Right lung (tissue), 10 donors: ENCODE measurements at places on chromosomes 16 and 17.
A peak's percentile ranks its signal among the peaks of the same experiment; 100 is the strongest.

- DNase-seq: no peak
These were observed 4.8 kb downstream of the MARVELD3 start for GRCh38 chr16:71630808-71631207.

- no peak for DNase-seq
These were observed 25.5 kb downstream of the MYOCD start for GRCh38 chr17:12691173-12691572.

DNA sequence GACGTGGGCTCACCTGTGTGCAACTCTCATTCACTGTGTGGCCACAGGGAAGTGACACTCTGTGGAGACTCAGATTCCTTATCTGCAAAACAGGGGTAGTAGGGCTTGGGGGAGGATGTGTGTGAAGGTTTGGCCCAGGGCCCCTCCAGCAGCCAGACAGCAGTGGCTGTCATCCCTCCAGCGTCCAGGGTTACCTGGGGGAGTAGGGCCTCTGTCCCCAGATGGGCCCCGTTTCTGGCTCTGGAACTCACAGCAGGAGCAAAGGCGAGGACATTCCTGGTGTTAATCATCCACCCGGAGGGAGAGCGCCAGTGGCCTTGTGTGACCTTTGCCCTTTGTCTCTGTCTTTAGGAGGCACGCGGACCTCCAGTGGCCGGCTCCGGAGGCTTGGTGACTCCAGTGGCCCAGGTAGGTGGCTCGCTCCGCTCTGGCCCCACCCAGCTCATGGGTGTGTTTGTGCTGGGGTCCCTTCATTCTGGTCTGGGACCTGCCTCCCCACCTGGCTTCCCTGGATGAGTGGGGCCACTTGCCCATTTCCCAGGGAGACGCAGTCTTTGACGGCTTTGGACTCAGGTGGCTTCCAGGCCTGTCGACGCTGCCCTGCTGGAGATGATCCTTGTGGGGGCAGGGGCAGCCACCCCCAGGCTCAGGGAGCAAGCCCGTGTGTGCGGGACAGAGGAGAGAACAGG lies 166.2 kb downstream of the SEC14L1 start:
- DNase-seq: no peak

GRCh38 chr16:66609139-66609510 lies 4.6 kb downstream of the CMTM3 start:
- no peak for DNase-seq

DNA sequence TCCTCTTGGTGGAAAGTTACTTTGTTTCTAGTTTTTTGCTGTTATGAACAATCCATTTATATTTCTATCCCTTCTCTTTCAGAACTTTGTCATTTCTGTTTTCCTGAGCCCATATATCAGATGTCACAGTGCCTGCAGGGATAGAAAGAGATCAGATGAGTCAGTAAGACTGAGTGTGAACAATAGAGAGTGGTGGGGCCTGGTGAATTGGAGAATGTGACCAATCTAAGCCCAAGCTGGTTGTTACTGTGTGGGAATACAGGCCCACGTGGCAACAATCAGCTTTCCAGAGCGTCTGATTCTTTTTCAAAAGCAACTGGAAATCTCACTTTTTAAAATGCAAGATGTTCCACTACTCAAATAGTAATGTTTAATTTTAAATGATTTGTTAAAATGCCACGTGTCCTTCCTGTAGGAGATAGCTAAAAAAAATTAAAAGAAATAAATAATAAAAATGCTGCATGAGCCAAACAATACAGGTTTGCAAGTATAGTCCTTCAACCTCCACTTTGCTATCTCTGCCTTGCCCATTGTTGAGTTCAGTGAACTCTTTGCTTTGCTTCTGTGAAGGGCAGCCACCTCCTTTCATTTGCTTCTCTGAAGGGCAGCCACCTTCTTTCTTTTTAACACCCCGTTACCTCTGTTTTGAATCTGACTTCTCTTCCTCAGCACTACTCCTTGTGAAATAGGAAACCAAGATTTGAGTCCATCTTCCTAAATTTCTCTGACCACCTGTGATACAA lies 9.6 kb downstream of the DCTN5 start:
- no peak for DNase-seq

GRCh38 chr17:78133179-78133951 lies 2.8 kb downstream of the TMC8 start:
- no peak for DNase-seq

GRCh38 chr17:55341432-55341831 lies 76.7 kb downstream of the HLF start:
- DNase-seq: no peak

GRCh38 chr16:53176434-53176833 lies 121.6 kb downstream of the CHD9 start:
- no peak for DNase-seq

GRCh38 chr16:60329108-60329507 lies 1595.0 kb upstream of the GOT2 start:
- no peak for DNase-seq

GRCh38 chr17:66836063-66837005 lies 1.4 kb downstream of the CACNG5 start:
- no peak for DNase-seq

GRCh38 chr17:144936-145670 lies 7.7 kb downstream of the SCGB1C2 start:
- no peak for DNase-seq

- DNase-seq: no peak
These were observed 30.3 kb downstream of the CPSF4L start for GRCh38 chr17:73231395-73231794.

DNA sequence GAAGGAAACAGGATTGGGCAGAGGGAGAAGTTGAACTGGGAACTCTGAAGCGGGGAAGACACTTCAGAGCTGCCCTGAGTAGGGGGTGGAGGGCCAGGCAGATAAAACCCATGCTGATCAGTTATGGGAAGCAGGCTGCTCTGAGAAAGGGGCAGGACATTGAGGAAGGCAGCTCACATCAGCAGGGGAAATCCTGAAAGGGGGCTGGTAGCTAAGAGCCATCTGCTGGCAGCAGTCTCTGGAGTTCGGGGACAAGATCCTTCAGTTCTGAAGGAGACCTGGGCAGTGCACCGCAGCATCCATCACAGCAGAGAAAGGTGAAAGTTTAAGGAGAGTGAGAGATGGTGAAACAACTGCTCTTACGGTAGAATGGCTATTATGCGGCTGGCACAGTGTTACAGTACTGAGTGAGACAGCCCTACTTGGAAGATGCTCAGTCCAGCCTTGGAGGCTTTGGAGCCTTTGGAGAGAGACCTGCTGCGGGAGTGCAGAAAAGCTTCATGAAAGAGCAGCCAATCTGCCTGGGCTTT lies 5.4 kb upstream of the KIF18B start:
- DNase-seq: no peak

DNA sequence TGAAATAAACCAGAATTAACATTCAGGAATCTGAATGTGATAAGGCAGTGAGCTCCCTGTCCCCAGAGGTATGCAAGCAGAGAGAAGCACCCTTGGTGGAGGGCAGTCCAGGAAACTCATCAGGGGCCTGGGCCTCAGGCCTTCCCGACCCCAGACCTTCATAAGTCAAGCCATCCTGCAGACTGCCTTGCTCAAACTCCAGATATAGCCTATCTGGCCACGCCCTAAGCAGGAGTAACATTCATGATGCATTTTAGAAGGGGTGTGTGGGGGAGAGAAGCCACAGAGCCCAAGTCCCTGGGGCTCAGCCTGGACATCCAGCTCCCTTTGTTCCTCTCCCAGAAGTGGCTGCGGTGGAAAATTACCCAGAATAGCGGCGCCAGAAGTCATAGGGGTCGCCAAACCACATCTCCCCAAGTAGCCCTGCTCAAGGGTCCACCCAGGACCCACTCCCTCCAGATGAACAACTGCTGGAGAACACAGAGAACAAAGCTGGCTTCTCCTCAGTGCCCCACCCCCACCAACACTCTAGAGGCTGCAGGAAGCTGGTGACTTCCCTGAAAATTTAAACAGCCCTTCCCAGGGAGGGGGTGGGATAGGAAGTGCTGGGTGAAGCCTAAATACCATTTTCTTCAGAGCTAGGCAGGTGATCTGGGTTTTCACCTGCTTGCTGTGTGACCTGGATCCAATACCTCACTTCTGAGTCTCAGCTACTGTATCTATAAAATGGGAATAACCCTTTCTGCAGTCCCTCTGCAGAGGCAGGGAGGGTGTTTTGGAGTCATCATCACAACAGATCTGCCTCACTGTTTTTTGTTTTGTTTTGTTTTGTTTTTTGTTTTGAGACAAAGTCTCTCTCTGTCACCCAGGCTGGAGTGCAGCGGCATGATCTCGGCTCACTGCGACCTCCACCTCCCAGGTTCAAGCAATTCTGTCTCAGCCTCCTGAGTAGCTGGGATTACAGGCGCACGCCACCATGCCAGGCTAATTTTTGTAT lies 1.5 kb upstream of the SREBF1 start:
- no peak for DNase-seq

DNA sequence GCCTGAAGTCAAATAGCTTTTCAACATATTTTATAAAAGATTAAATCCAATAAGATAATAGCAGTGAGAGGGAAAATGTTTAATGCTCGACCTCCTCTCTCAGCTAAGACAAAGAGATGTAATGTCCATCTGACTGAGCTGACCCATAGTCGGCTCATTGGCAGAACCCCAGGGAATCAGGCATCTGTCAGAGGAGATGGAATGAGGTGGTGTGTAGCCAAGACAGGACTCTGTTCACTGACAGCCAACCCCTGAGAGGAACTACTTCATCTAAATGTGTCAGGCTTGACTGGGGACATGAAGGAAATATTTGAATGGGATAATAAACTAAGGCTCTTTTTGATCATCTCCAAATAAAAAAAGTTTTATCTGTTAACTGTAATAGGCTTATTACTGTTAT lies 188.0 kb downstream of the CDH11 start:
- DNase-seq: no peak

- DNase-seq: peak; percentile 25
These were observed 15.4 kb downstream of the NAA60 start for GRCh38 chr16:3458852-3459361.

- DNase-seq: no peak
These were observed 35.5 kb upstream of the CMIP start for GRCh38 chr16:81409016-81409556.

- DNase-seq: no peak
These were observed 40.4 kb upstream of the NDRG4 start for GRCh38 chr16:58459344-58460218.

- DNase-seq: peak; percentile 89
These were observed 5.6 kb upstream of the MTSS2 start for GRCh38 chr16:70691223-70692129.

DNA sequence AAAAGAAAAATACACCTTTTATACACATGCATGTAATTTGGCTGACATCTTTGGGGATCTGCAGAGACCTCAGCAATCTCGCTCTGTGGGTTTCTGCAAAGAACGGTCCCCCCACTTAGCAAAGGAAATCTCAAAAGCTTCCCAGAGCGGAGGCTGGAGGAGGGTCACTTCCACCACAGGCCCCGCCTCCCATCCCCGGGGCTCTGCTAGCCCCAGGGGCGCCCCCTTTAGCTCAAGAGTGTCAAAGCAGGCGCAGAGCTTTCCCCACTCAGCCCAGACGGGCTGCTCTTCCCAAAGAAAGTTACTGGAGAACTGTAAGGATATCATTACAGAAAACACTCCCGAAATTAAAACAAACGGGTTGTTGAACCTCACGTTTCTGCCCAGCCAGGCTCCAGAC lies 11.4 kb downstream of the SLC13A5 start:
- no peak for DNase-seq

DNA sequence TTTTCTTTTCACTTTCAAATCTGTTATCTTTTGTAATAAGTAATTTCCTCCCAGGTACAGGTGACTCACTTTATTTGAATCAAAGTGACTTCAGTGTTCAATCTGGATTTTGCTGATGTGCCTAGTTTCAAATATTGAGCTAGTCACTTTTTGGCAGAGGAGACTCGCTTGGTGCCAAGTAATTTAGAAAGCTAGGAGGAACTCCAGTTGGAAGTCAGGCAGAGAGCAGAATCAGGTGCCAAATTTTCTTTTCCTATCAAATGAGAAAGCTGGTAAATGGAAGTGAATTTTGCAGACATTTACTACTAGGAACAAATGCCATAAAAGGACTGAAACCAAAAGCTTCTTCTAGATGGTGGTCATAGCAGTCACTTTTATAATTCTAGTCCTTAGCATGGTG lies 656.0 kb upstream of the KIF2B start:
- no peak for DNase-seq

DNA sequence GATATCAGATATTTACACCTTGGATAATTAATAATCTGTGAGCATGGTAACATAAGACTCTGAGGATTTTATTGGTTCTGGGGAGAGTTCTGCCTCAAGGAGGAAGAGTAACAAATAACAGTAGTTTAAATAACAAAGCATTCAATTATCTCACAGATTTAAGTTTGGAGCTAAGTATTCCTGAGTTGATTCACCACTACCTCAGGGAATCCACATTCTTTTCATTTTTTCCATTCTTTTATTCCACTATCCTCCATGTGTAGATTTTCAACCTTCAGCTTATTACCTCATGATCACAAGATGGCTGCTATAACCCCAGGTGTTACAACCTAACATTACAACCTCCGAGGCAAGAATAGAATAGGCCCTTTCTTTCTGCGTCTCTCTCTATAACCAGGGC lies 252.2 kb upstream of the TOX3 start:
- DNase-seq: no peak
